Ovary (tissue), 10 donors: ENCODE measurements at places on chromosomes 13 and 19. TPM values are rescaled to one million over a fixed set of nuclear protein-coding genes. Genes with fewer than 3 reads are reported as not detected.

DNA sequence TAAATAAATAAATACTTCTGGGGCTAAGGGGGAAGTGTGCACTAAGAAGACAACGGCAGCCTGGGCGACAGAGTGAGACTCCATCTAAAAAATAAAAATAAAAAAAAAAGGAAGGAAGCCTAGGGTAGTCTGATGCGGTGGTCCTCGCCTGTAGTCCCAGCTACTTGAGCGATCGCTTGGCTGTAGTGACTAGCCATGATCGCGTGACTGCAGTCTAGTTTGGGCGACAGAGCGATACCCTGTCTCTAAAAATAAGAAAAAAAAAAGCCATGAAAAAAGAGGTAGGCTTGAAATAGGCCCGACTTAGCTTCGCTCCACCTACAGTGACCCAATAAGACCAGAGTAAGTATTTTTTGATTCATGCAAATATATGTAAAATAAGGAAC lies 661 bp upstream of the BABAM1 start:
- H3K27me3 ChIP-seq = no peaks in the 10 kb centered on the region
- H3K36me3 ChIP-seq = no peaks in the 10 kb centered on the region
- H3K27ac ChIP-seq = no peak overlapping the region
- H3K4me3 ChIP-seq = no peak overlapping the region

DNA sequence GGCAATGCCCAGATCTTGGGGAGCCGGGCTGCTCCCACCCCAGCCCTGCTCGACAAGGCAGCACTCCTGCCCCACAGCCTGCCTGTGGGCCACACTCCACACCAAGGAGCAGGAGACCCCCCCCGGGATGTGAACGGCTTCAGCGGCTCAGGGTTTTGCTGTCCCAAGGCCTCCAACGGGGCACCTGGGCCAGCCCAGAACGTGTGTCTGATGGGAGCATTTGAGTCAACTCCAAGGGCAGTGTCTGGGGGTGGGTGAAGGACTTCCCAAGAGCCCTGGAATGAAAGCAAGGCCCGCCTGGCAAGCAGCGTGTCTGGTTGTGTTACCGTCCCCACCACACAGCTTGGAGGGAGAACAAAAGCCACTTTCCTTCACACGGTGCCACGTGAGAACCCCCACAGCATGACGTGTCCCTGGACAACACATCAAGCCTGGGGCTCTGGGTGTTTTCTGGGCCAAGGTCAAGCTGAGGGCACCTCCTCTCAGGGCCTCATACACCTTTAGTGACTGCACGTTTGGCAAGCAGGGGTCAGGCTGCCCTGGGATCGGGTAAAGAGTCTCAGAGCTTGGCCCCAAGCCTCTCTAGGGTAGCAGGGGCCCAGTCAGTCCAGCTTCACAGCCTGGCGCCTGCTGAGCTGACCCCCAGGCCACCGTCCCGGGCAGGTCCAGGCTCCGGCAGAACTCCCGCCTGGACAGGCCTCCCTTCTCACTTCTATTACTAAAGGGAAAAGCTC lies 6.0 kb downstream of the C13orf46 start:
- H3K27ac ChIP-seq = no peak overlapping the region
- H3K4me1 ChIP-seq = no peaks in the 10 kb centered on the region
- H3K4me3 ChIP-seq = no peak overlapping the region
- H3K27me3 ChIP-seq = no peaks in the 10 kb centered on the region
- DNase-seq = no peak
- no peaks in the 10 kb centered on the region for H3K36me3 ChIP-seq

The PRSS57 gene
- total RNA-seq = not detected

DNA sequence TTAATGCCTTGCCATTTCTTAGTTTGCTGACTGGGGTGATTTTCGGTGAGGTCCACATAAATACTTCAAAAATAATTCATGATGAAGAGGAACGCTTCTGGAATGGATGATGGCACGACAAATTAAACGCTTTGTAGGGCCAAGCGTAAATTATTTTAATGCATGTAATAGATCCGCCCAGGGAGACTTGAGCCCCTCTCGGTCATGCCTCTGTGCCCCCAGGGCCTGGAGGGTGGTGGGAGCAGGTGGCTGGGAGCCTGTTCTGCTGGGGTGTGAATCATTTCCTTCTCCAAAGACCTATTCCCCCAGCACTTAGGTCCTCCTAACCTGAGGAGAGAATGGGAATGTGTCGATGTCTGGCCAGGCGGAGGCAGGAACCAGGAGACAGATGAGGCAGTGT lies 350.6 kb downstream of the ZNF536 start:
- no peak overlapping the region for H3K4me3 ChIP-seq
- no peaks in the 10 kb centered on the region for H3K36me3 ChIP-seq
- DNase-seq = no peak

- H3K4me1 ChIP-seq = no peaks in the 10 kb centered on the region
- no peaks in the 10 kb centered on the region for H3K36me3 ChIP-seq
- DNase-seq = no peak
- no peak overlapping the region for H3K4me3 ChIP-seq
- no peak overlapping the region for H3K27ac ChIP-seq
These were observed 12.0 kb downstream of the EBPL start for GRCh38 chr13:49679246-49679645.

The RRAS gene
- total RNA-seq = 37.4 TPM

The PSG1 gene
- not detected for total RNA-seq

- H3K36me3 ChIP-seq = no peaks in the 10 kb centered on the region
- H3K27ac ChIP-seq = no peak overlapping the region
- no peaks in the 10 kb centered on the region for H3K27me3 ChIP-seq
- no peak overlapping the region for H3K4me3 ChIP-seq
These were observed 153.0 kb downstream of the RFC3 start for GRCh38 chr13:33970746-33971561.

DNA sequence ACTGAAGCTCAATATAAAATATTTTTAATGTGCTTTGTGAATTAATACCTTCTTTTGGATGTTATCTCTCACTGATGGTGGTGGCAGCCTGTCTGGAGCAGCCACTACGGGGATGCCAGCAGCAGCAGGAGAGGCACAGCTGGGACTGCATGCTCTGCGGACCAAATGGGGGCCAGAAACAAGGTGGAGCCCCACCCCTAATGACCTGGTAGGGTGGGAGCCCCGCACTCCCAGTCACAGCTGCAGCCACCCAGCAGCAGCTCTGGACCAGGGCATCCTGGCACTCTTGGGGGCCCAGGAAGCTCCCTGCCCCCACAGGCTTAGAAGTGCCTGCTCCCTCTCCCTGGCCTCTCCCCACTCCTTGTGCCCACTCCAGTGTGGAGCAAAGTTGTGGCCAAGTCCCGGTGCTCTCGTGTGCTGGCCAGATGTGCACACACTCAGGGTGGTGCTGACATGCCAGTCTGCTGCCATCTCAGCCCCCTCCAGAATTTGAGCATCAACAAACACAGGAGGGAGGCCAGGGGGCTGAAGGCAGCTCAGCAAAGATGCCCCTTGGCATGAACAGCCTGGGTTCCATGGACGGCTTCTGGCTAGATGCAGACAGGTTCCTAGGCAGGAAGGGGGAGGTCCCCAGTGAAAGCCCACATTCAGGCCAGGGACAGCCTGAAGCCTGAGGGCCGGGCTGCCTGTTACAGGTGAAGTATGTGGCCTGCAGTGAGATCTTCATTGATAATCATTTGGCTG lies 696.7 kb upstream of the SLITRK5 start:
- H3K27ac ChIP-seq = no peak overlapping the region
- no peaks in the 10 kb centered on the region for H3K27me3 ChIP-seq
- H3K4me3 ChIP-seq = no peak overlapping the region
- no peak for DNase-seq

- peaks cover 8% of the 10 kb centered on the region for H3K4me1 ChIP-seq
- no peaks in the 10 kb centered on the region for H3K27me3 ChIP-seq
- DNase-seq = peak; percentile 19
- H3K27ac ChIP-seq = peak overlapping the region; percentile 75
- no peaks in the 10 kb centered on the region for H3K36me3 ChIP-seq
- H3K4me3 ChIP-seq = peak overlapping the region; percentile 98
These were observed 644 bp downstream of the MED26 start for GRCh38 chr19:16627193-16627927.

The CBY2 gene
- total RNA-seq = not detected

GRCh38 chr13:20230913-20231838 lies 943 bp downstream of the GJB6 start:
- H3K27me3 ChIP-seq = no peaks in the 10 kb centered on the region
- H3K4me1 ChIP-seq = peaks cover 2% of the 10 kb centered on the region
- H3K4me3 ChIP-seq = no peak overlapping the region
- no peak overlapping the region for H3K27ac ChIP-seq
- DNase-seq = no peak
- H3K36me3 ChIP-seq = no peaks in the 10 kb centered on the region

The GFY gene
- not detected for total RNA-seq

DNA sequence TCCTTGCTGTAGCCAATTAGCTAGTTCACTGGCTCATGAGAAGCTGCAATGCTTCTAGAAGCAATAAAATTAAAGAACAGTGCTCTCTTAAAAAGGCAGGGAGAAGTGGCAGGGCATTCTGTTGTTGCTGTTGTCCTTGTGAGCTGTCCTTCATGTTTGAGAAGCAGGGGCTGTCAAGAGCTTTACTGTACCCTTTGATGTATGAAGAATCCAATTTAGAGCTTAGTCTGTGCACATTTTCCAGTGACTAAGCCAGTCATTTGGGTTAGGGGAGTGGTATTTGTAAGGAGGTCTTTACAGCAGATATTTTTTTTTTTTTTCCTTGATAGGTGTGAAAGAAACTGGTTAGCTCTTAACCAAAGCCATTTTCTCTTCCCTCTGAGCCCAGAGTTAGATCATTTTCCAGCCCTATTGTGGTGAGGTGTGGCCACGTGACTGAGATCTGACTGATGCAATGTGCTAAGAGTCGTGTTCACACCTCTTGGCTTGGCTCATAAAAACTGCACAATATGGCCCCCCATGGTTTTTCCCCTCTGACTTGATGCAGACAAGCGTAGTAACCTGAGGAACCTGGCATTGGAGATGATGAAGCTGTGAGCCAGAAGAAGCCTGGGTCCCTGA lies 309.6 kb upstream of the TMTC4 start:
- H3K36me3 ChIP-seq = no peaks in the 10 kb centered on the region
- H3K27me3 ChIP-seq = no peaks in the 10 kb centered on the region
- no peak for DNase-seq
- H3K4me1 ChIP-seq = no peaks in the 10 kb centered on the region
- H3K4me3 ChIP-seq = no peak overlapping the region
- no peak overlapping the region for H3K27ac ChIP-seq
